LHCN-M2 (cell line): ENCODE measurements at places on chromosomes 11 and 22.

GRCh38 chr22:44364751-44365130 is 52.0 kb upstream of the SHISAL1 start:
- no peak for DNase-seq

- no peak for DNase-seq
Observed at GRCh38 chr22:31747441-31747840, 2.5 kb downstream of the PRR14L start.

DNA sequence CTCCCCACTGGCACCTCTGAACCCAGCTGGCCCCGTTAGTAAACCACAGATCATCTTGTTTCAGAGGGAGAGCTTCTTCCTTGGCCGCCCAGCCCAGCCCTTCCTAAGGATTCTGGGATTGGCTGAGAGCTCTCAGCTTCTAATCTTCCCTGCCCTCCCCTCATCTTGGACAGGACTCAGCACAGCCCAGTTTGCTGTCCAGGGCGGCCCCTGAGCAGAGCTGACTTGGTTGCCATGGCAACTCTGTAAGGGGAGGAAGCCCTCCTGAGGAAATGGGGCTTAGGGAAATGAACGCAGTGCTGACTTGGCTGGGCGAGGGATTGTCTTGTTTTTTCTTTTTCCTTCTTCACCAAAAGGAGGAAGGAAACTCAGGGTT is 4.6 kb downstream of the APOL4 start:
- peak; percentile 52 for DNase-seq

GRCh38 chr11:78325274-78325781 is 92.3 kb downstream of the GAB2 start:
- no peak for DNase-seq

GRCh38 chr22:48178536-48178935 is 1416.1 kb downstream of the TBC1D22A start:
- DNase-seq, result no peak

DNA sequence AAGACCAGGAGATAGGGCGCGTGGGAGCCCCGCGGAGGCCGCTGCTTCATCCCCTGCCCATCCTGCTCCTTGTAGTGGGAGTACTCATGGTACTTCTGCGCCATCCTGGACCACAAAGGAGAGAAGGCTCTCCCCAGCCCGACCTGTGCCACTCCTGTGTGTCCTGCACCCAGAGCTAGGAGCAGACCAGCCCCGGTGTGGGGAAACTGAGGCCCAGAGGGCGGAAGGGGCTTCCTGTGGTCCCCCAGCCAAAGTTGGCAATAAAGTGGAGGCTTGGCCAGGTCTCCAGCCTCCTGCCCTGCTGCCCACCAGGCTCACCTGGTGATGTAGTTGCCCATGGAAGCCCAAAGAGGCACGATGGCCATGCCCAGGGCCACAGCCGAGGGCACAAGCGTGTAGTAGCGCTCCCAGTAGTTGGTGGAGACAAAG is 4.7 kb downstream of the UNC93B1 start:
- no peak for DNase-seq

GRCh38 chr22:22698263-22698750 is 53.9 kb downstream of the GGTLC2 start:
- no peak for DNase-seq

DNA sequence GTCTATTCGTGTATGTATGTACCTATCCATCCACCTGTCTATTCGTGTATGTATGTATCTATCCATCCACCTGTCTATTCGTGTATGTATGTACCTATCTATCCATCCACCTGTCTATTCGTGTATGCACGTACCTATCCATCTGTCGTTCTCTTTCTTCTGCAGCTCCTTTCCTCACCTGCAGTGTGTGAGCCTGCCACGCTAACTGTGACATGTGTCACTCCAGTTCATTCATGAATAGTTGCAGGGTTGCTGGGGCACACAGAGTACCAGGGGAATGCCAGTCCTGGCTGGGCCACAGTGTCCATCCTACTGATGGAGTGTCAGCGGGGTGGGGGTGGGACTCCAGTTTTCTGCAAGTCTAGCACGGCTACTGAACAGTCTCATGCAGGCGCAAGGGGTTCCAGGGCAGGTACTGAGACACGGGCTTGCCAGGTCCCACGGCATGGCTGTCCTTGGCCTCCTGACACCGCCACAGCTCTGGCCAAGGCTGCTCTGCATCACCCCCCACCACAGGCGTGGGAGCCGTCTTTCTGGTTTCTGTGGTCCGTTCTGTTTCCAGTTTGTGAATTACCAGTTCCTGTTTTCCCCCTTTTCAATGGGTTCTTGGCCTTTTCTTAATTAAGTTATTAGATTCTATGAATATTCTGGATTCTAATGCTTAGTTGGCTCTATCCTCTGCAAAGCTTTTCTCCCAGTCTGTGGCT is 88.8 kb upstream of the CLDN5 start:
- no peak for DNase-seq

GRCh38 chr22:25716637-25717036 is 25.4 kb upstream of the MYO18B start:
- DNase-seq, result no peak

GRCh38 chr22:42686756-42687491 is 33.7 kb downstream of the A4GALT start:
- DNase-seq, result no peak

- no peak for DNase-seq
Observed at GRCh38 chr11:68002575-68002937, 1.3 kb downstream of the UNC93B1 start.
